ENCODE measurements at places on chromosomes 16 and 17. TPM values are rescaled to one million over a fixed set of nuclear protein-coding genes. Genes with fewer than 3 reads are reported as not detected.

DNA sequence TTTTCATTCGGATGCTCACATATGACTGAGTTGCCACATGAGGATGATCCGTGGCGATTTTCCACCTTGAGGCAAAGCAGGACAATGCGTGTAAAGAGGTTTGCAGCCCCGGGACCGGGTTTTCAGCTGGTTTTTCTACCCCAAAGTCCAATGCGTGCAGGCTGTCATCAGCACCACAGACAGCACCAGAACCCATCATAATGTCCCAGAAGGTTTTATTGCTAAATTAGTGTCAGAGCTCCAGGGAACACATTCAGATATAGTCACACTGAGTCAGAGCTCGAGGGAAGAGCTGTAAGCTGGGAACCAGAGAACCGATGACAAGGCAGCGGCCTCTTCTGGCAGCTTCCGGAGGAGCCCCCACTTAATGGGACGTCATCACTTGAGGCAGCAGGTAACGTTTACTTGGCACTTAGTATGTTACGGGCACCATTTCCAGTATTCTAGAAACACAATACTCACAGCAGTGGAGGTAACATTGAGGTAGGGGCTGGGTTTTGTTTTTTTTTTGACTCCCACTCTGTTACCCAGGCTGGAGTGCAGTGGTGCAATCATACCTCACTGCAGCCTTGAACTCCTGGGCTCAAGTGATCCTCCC lies 8.9 kb upstream of the NAGPA start:
- H3K27ac ChIP-seq: no peak overlapping the region
- H3K4me3 ChIP-seq: no peak overlapping the region
- H3K4me1 ChIP-seq: no peaks in the 10 kb centered on the region
- no peaks in the 10 kb centered on the region for H3K36me3 ChIP-seq
- no peak for DNase-seq

DNA sequence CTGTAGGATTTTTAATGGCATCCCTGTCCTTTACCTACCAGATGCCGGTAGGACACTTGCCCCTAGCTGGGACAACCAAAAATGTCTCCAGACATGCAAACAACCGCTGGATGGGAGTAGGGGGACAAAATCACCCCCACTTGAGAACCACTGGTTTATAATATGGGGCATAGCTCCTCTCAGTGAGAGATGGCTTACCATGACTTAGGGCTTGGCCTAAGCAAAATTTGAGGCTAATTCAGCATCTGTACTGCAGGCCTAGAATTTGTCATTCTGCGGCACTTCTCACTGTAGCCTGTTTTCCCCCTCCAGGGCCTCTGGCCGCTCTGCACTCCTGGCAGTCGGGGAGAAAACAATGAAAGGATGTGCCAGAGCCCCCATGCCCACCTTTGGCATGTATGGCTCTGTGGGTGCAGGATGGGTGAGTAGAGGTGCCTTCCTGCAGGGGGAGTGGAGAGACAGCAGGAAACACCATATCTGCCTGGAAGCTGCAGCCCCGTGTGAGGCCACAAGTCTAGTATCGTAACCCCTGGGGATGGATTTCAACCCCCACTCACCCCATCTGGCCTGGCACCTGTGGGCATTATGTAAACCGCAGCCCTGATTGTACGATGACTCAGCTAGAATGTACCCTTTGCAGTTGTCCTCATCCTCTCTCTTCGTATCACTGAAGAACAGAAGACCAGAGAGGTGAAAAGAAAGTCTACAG lies 268.1 kb downstream of the SOX9 start:
- H3K27me3 ChIP-seq: no peaks in the 10 kb centered on the region
- no peak for DNase-seq
- no peak overlapping the region for H3K4me3 ChIP-seq
- H3K4me1 ChIP-seq: no peaks in the 10 kb centered on the region
- H3K36me3 ChIP-seq: no peaks in the 10 kb centered on the region

GRCh38 chr16:48153774-48154173 lies 2.0 kb downstream of the ABCC12 start:
- H3K4me1 ChIP-seq: no peaks in the 10 kb centered on the region
- H3K36me3 ChIP-seq: no peaks in the 10 kb centered on the region
- no peak for DNase-seq
- H3K4me3 ChIP-seq: no peak overlapping the region

- peak overlapping the region; percentile 76 for H3K27ac ChIP-seq
- H3K4me1 ChIP-seq: peaks cover 61% of the 10 kb centered on the region
- H3K27me3 ChIP-seq: no peaks in the 10 kb centered on the region
- peaks cover 13% of the 10 kb centered on the region for H3K36me3 ChIP-seq
- peak overlapping the region; percentile 69 for H3K4me3 ChIP-seq
These were observed 1.6 kb downstream of the LASP1 start for GRCh38 chr17:38871247-38872015.

- no peak overlapping the region for H3K27ac ChIP-seq
- DNase-seq: no peak
- no peaks in the 10 kb centered on the region for H3K4me1 ChIP-seq
- no peaks in the 10 kb centered on the region for H3K27me3 ChIP-seq
- no peak overlapping the region for H3K4me3 ChIP-seq
These were observed 21.4 kb downstream of the PITPNM3 start for GRCh38 chr17:6534846-6535514.

DNA sequence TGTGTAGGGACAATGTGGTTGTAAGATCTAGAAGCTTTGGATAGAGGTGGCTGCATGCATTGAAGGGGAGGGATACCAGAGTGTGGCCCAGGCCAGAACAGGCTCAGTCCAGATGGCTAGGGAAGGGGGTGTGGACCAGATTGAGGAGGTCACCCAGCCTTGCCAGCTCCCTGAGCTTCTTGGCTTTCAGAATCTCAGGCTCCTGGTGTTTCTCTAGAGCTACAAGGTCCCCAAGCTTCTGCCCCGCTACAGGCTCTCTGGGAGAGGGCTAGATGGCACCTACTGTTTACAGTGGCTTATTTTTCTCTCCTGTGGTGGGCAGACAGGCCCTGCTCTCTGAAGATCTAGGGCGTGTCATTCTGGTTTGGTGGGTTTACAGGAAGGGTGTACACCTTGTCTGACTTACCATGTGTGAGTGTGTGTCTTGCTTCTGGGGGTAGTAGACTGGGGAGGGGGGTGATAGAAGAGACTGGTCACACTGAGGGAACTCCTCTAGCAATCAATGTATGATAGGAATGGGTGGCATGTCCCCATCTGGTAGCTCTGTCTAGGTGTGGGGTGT lies 1.1 kb downstream of the RARA start:
- peak overlapping the region; percentile 51 for H3K4me3 ChIP-seq
- H3K36me3 ChIP-seq: no peaks in the 10 kb centered on the region
- no peaks in the 10 kb centered on the region for H3K27me3 ChIP-seq
- no peak for DNase-seq
- H3K27ac ChIP-seq: no peak overlapping the region
- H3K4me1 ChIP-seq: peaks cover 67% of the 10 kb centered on the region

DNA sequence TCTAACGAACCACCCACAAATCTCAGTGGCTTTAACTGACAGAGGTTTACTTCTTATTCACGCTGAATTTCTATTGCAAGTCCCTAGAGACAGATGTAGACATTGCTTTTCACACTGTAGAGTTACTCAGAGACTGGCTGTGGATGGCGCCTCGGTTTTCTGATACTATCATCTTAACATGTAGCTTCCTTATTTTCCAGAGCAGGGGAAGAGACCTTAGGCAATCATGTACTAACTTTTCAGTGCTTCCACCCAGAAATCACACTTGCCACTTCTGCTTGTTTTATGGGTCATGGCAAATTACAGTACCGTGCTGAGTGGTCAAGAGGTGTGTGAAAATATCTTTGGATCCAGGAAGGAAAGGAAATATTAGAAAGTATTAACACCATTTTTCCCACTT lies 65.4 kb downstream of the MAF start:
- no peak overlapping the region for H3K27ac ChIP-seq
- no peaks in the 10 kb centered on the region for H3K36me3 ChIP-seq
- no peaks in the 10 kb centered on the region for H3K27me3 ChIP-seq
- DNase-seq: no peak

CFAP97D1 gene
- total RNA-seq: not detected

KRTAP4-9 gene
- total RNA-seq: not detected
